ENCODE measurements at places on chromosomes 7 and 10. TPM values are rescaled to one million over a fixed set of nuclear protein-coding genes. Genes with fewer than 3 reads are reported as not detected.

DNA sequence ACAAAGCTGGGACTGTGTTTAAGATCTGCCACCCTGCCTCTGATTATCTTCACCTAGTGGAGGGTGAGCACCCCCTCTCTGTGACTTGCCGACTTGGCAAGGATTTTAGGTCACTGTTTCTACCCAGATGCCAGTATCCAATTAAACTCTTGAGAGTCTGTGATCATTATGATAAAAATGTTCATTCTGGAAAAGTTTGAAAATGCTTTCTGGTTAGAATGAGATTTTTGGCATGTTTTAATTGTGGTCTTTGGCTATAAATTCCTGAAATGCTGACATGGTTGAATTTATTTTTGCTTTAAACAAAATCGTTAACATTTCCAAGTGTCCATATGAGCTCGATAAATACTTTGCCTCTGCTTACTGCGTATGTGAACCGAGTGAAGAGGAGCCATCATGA, 221.4 kb downstream of the BICC1 start:
- H3K4me3 ChIP-seq = no peak overlapping the region
- no peaks in the 10 kb centered on the region for H3K36me3 ChIP-seq
- H3K4me1 ChIP-seq = no peaks in the 10 kb centered on the region
- H3K27ac ChIP-seq = no peak overlapping the region

DNA sequence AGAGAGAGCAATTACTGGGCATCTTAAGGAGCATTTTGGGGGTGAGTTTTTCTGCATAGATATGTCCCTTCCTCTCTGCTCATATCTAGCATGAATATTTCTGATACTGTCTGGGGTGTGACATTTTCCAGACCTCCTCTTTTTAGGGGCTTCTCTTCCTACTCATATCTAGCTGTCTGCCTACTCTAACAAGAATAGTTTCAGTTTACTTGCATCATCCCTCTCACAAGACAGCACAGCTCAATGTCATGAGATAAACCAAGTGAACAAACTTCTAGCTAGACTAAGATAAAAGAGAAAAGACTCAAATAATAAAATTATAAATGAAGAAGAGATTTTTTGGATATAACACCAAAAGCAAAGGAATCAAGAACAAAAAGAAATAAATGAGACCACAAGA, 419.5 kb upstream of the SORCS1 start:
- H3K36me3 ChIP-seq = no peaks in the 10 kb centered on the region
- no peak for DNase-seq
- H3K27me3 ChIP-seq = no peaks in the 10 kb centered on the region
- H3K27ac ChIP-seq = no peak overlapping the region

DNA sequence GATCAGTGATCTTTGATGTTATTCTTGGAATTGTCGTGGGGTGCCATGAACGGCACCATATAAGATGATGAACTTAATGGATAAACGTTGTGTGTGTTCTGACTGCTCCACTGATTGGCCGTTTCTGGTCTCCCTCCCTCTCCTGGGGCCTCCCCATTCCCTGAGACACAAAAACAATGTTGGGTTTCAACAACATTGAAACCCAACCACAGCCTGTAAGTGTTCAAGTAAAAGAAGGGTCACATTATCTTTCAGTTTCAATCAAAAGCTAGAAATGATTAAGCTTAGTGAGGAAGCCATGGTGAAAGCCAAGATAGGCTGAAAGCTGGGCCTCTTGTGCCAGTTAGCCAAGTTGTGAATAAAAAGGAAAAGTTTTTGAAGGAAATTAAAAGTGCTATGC, 19.5 kb downstream of the EN2 start:
- no peaks in the 10 kb centered on the region for H3K36me3 ChIP-seq
- H3K27ac ChIP-seq = no peak overlapping the region
- H3K4me1 ChIP-seq = peaks cover 5% of the 10 kb centered on the region
- peaks cover 30% of the 10 kb centered on the region for H3K27me3 ChIP-seq
- no peak for DNase-seq

- no peaks in the 10 kb centered on the region for H3K36me3 ChIP-seq
- peak overlapping the region; percentile 14 for H3K27ac ChIP-seq
- peak overlapping the region; percentile 66 for H3K4me3 ChIP-seq
- H3K4me1 ChIP-seq = peaks cover 10% of the 10 kb centered on the region
- DNase-seq = peak; percentile 79
Observed at GRCh38 chr10:92240289-92241157, 50.4 kb downstream of the CPEB3 start.

GRCh38 chr10:92816091-92816531, 32.2 kb upstream of the EXOC6 start:
- no peak overlapping the region for H3K4me3 ChIP-seq
- no peaks in the 10 kb centered on the region for H3K36me3 ChIP-seq
- peaks cover 19% of the 10 kb centered on the region for H3K4me1 ChIP-seq

- H3K4me3 ChIP-seq = no peak overlapping the region
- H3K27me3 ChIP-seq = no peaks in the 10 kb centered on the region
- H3K36me3 ChIP-seq = no peaks in the 10 kb centered on the region
- H3K27ac ChIP-seq = no peak overlapping the region
- DNase-seq = no peak
Observed at GRCh38 chr7:153835103-153835502, 217.1 kb upstream of the DPP6 start.

DNA sequence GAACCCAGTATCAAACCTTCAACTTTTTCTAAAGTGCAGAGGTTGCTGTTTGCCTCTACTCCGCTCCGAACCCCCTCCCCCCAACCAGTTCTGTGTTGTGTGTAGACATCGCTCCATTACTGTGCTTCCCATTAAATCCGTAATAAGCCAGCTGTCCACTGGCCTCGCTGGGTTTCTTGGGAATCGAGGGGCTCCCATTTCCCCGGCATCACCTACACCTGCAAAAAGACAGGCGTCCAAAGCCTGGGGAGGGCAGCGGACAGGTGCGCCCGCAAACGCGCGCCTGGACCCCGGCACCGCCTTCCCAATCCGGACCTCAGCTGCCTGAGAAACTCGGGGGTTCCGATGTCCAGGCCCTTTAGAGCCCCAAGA, 631 bp downstream of the RTKN2 start:
- H3K27me3 ChIP-seq = no peaks in the 10 kb centered on the region
- peak overlapping the region; percentile 91 for H3K4me3 ChIP-seq
- H3K27ac ChIP-seq = peak overlapping the region; percentile 73
- peaks cover 37% of the 10 kb centered on the region for H3K4me1 ChIP-seq
- peaks cover 3% of the 10 kb centered on the region for H3K36me3 ChIP-seq

DNA sequence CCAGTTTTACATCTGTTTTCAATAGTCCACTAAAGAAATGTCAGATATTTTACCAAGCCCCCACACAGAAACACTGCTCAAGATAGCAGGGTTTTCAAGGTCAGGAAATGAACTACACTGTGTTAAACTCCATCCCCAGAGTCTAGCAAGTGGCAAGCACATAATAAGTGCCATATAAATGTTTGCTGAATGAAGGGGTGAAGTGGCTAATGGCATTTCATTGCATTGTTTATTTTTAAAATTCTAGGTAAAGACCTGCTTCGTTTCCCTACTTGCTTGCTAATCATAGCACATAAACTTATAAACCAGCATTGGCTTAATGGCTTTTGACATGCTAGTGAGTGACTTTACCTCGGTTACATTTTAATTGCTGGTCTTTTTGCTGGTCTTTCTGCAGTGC, 322.6 kb downstream of the GRID1 start:
- no peaks in the 10 kb centered on the region for H3K36me3 ChIP-seq
- no peaks in the 10 kb centered on the region for H3K4me1 ChIP-seq
- peaks cover 20% of the 10 kb centered on the region for H3K27me3 ChIP-seq

DNA sequence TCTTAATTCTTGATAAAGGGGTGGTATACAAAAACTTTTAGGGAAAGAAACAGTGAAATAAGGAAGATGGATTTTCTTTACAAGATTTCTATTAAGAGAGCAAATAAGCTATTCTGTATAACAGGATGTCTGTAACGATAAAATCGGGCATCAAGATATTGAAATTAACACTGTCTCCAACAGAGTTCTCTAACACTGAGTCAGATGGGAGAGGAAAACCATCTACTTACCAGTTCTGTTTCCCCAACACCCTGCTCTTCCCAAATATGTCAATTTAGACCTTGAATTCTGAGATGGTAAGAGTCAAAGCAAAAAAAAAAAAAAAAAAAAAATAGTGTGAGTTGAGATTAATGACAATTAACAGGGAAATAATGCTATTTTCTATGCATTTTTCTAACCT, 23.0 kb downstream of the SMURF1 start:
- H3K4me3 ChIP-seq = no peak overlapping the region
- H3K27me3 ChIP-seq = no peaks in the 10 kb centered on the region
- no peak overlapping the region for H3K27ac ChIP-seq
- no peaks in the 10 kb centered on the region for H3K4me1 ChIP-seq

GRCh38 chr7:92682903-92683539, 92.8 kb upstream of the FAM133B start:
- H3K4me1 ChIP-seq = no peaks in the 10 kb centered on the region
- H3K27me3 ChIP-seq = no peaks in the 10 kb centered on the region
- no peak for DNase-seq
- no peak overlapping the region for H3K4me3 ChIP-seq

DNA sequence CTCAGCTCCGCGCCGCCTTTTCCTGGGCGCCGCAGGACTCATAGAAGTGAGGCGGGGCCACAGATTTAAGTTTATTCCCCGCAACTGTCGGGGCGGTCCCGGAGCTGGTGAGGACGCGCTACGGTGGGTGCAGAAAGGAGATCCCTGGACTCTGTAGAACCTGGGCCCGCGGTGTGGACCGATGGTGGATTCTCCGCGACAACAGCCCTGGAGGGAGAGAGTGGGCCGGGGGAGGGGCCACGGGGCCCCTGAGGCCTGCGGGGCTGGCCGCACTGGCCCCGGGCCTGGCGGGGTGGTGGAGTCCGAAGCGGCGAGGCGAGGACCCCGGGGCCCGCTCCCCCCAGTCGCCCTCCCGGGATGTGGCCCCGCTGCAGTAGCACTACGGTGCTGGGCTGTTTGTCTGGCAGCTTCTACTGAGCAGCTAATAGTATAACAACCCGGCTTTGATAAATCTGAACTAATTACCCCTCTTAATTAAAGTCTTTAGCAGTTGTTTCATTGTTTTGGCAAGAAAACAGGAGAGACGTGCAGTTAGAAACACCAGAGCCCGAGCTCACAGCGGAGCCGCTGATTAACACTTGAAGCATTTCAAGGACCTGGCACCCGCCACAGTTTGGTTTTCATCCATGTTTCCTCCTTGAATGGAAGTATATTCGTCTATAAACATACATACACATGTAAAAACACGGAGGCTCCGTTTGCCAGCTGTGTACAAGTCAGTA, 4.2 kb downstream of the FEZF1 start:
- peaks cover 21% of the 10 kb centered on the region for H3K4me1 ChIP-seq
- peak overlapping the region; percentile 98 for H3K27ac ChIP-seq
- H3K4me3 ChIP-seq = peak overlapping the region; percentile 84
- no peaks in the 10 kb centered on the region for H3K27me3 ChIP-seq
- peak; percentile 90 for DNase-seq

DNA sequence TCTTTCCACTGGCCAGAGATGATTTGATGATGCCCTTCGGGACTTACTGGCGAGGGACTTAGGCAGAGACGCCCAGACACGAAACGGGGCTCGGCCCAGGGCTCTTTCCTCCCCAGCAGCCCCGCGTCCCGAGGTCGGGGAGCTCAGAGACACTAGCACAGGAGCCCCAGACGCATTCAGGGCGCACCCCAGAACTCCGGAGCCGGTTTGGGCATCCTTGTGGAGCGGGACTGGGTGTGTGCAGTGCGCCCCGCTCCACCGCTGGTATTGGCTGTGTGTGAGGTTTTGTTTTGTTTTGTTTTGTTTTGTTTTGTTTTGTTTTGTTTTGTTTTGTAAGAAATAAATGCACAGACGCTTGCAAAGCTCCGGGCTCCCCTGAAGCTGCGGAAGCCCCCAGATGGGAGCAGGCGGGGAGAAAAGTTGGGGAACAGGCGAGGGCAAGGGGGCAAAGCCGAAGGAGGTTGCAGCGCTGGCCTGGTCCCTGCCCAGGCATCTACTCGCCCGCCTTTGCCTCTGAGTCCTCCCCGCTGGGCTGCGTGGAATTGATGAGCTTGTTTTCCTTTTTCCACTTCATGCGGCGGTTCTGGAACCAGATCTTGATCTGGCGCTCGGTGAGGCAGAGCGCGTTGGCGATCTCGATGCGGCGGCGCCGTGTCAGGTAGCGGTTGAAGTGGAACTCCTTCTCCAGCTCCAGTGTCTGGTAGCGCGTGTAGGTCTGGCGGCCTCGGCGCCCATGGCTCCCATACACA, 1.9 kb upstream of the HOXA5 start:
- peaks cover 99% of the 10 kb centered on the region for H3K27me3 ChIP-seq
- no peaks in the 10 kb centered on the region for H3K36me3 ChIP-seq
- DNase-seq = no peak
- H3K4me1 ChIP-seq = peaks cover 14% of the 10 kb centered on the region
- no peak overlapping the region for H3K27ac ChIP-seq

- H3K27ac ChIP-seq = no peak overlapping the region
- no peak overlapping the region for H3K4me3 ChIP-seq
- peak; percentile 21 for DNase-seq
- H3K4me1 ChIP-seq = peaks cover 18% of the 10 kb centered on the region
Observed at GRCh38 chr10:35136263-35136815, 9.7 kb downstream of the CREM start.

DNA sequence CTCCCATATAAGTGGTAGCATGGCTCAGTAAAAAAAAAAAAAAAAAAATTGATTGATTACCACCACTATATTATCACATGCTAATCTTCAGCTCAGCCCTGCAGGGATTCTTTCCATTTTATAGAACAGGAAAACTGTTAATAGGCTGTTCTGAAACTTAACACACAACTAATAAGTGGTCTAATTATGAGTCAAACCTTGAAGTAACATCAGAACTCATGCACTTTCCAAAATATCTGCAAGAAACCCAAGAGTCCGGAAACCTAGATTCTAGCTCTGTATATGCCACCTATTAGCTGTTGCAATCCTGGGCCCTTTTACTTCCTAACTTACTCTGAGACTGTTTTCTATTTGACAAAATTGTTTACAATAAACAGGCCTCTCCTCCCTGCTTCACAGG, 23.9 kb downstream of the SEM1 start:
- no peaks in the 10 kb centered on the region for H3K27me3 ChIP-seq
- no peak overlapping the region for H3K27ac ChIP-seq
- H3K4me1 ChIP-seq = no peaks in the 10 kb centered on the region
- peaks cover 23% of the 10 kb centered on the region for H3K36me3 ChIP-seq
- no peak overlapping the region for H3K4me3 ChIP-seq
- DNase-seq = no peak

DNA sequence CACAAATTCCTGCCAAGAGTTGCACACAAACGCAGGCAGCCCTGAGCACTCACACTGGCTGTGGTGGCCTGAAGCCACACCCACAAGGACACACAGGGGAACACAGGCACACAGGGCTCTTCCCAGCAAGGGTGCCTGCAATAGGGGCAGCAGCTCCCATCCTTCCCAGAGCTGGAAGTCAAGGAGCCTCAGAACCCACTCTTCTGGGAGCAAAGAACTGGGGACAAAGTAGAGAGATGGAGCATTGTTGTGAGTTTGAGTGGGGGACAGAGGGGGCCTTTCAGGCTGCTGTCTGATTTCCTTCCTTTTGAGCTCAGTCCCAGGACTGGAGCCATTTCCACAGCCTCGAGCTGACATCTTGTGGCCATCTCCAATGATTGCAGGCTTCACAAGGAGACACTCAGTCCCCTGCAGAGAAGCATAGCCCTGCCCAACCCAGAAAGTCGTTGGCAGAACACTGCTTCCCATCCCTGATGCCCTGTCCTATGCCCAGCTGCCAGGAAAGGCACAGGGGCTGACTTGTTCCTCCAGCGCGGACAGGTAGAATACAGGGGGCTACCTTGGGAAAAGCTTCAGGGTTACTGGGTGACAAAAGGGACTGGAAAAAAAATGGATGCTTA, 34.4 kb upstream of the SLF2 start:
- no peak overlapping the region for H3K27ac ChIP-seq
- peak; percentile 84 for DNase-seq
- no peaks in the 10 kb centered on the region for H3K36me3 ChIP-seq
- H3K4me3 ChIP-seq = no peak overlapping the region

Gene DNAJB12
- 29.5 TPM for total RNA-seq

Gene SH2D4B
- total RNA-seq = 0.07 TPM

Gene PLAU
- total RNA-seq = 6.9 TPM

Gene ETV1
- total RNA-seq = 60.1 TPM

Gene LRRC61
- 48.1 TPM for total RNA-seq

Gene CAPZA2
- total RNA-seq = 118 TPM

Gene LIPA
- 40.3 TPM for total RNA-seq

Gene HABP2
- total RNA-seq = not detected
